Lower leg skin (tissue), 4 donors: ENCODE measurements at places on chromosomes 16 and 17.

- peak; percentile 79 for DNase-seq
These were observed 18.2 kb downstream of the IGF2BP1 start for GRCh38 chr17:49015179-49015923.

DNA sequence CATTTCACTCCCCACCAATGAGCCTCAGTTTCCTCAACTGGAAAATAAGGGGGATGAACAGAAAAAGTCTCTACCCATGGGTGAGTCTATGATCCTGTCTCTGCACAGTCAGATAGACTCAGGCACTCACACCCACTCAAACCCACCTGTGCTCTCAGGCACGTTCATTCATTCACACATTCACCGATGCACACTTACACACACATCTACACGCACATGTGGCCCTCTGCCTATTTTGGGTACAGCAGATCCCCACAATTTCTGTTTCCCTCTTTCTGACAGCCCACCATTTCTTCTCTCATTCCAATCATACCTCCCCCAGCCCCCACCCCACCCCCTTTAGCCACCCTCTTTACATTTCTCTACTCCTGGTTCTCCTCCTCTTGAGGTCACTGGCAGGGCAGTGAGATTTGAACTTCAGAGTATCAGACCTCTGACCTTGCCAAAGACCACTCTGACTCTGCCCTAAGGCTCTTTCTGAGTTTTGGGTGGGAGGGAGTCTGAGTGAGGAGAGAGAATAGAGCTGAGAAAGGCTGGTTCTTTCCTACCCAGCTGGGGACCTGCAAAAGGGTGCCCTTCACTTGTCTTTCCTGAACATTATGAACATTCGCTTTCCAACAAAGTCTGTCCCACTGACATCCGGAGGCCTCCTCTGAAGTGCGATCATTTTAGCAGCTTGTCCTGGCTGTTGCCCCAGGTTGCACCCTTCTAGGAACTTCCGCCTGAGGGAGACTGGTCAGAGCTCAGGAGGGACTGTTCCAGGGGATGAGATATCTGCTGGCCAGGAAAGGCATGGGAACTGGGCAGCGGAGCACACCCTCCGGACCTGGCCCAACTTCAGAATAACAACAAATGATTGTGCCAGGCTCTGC, 10.1 kb upstream of the COL1A1 start:
- no peak for DNase-seq

GRCh38 chr17:36777118-36777517, 160.2 kb upstream of the LHX1 start:
- no peak for DNase-seq

- DNase-seq, result no peak
These were observed 609 bp upstream of the FXR2 start for GRCh38 chr17:7615265-7615747.

DNA sequence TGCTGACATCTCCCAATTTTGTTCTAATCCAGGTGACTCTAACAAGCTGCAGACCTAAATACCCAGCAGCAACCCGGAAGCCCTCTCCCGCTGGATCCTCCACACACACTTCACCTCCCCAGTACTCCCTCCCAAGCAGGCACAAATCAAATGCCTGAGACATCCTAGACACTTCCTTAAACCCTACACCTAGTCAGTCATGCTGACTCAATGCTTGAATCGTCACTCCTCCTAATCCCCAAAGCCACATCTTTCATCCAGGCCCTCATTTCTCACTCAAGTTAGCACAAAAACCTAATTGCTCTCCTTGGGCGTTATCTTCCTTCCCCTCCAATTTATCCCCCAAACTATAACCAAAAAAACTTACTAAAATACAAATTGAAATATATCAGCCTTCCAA, 32.7 kb downstream of the CMC2 start:
- DNase-seq, result no peak

DNA sequence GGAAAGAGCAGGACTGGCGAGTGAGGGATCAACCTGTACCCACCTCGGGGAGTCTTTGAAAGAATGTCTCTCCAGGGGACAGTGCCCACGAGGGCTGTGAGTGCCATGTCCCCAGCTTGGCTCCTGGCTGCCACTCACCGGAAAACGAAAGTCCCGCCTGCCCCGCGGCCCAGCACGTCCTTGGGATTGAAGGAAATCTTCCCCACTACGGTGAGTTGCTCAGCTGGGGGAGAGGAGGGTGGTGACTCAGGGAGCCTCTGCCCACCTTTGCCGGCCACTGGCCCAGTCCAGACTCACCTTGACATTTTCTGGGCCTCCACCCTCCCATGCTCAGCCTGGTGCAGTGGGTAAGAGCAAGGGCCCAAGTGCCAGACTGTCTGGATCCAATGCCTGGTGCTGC, 17.1 kb downstream of the PLK1 start:
- DNase-seq, result no peak

GRCh38 chr16:74892574-74893461, 92.1 kb downstream of the WDR59 start:
- no peak for DNase-seq

DNA sequence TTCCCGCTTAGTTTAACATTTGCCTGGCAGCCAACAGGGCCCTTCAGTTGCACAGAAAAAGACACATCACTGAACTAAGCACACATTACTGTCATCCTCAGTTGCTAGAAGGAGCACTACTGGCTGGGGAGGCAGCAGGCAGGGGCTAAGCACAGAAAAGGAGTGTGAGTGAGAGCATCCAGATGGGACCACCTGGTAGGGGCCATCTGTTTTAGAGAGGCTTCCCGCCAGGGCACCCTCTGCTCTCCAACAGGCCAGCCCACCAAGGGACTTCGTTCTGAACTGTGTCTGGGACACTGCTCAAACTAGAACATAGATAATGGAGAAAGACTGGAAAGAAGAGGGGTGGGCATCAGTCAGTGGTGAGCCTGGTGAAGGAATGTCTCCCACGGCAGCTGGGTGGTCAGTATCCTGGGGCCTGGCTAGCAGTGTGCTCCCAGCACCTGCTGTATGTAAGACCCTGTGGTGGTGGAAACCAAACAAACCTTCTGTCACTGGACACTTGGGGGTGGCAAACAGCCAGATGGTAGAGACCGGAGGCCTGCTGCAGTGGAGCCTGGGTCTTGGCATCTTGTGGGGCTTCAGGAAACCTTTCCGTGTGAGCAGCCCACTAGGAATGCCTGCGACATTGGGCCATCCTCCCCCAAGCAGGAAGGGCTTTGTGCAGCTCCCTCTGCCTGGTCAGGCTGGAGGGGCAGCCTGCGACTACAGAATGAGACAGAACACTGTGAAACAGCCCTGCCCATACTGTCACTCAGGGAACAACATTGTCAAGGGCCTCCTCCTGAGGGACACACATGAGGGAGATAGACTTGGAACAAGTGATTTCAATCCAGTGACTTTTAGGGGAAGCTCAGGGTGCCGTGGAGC, 12.8 kb upstream of the RANGRF start:
- DNase-seq, result no peak

- no peak for DNase-seq
These were observed 52.3 kb downstream of the GSG1L start for GRCh38 chr16:28011223-28011622.

DNA sequence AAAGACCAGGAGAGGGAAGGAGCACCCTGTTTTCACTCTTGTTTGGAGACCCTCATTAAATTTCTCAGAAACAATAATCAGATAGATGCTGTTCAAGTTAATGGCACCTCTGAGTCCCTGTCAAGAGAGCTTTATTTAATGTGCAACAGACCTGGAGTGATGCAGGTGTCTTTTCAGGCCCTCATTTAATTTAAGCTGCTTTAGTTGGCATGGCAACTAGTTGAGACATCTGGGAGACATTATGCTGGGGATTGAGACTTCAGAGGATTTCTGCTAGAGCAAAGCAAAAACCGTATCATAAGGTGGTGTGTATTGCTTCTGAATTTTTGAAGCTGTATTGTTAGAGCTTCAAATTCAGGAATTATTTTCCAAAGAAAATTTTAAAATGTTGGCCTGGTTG, 108.5 kb downstream of the NLK start:
- no peak for DNase-seq

DNA sequence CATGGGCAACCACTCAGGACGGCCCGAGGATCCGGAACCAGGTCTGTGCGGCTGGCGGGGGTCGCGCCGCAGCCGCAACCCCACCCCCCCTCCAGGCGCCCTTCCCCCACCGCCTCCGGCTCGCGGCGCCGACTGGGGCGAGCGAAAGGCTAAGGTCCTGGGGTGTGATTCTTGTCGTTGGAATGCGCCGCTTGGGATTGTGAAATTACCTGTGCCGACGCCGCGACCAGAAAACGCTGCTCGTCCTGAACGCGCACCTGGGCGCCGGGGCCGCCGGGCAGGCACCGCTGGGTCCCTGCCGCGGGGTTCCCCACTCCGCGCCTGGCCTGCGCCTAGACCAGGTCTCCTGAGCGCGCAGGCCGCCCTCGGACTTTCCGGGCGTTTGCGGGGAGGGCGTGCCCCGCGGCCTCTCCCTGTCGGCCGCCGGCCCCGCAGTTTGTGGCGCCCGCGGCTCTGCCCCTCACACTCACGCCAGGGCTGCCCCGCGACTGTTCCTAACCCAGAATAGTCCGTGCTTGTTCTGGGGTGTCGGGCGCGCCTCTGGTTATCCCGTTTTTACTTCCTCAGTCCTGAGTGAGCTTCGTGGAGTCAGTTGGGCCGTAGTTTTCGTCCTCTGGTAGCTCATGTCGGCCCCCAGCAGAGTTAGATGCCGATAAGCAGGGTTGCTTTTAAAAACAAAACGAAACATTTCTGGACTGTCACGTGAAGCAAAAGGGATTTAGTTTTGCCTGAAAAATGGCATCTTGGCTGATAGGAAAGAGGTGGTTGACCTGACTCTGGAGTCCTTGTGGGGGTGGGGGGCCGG, 147.2 kb downstream of the SPECC1 start:
- peak; percentile 86 for DNase-seq

GRCh38 chr17:76437467-76438402, 15.2 kb downstream of the UBE2O start:
- DNase-seq, result no peak

- DNase-seq, result no peak
These were observed 931.4 kb upstream of the CDH8 start for GRCh38 chr16:62967611-62968010.

DNA sequence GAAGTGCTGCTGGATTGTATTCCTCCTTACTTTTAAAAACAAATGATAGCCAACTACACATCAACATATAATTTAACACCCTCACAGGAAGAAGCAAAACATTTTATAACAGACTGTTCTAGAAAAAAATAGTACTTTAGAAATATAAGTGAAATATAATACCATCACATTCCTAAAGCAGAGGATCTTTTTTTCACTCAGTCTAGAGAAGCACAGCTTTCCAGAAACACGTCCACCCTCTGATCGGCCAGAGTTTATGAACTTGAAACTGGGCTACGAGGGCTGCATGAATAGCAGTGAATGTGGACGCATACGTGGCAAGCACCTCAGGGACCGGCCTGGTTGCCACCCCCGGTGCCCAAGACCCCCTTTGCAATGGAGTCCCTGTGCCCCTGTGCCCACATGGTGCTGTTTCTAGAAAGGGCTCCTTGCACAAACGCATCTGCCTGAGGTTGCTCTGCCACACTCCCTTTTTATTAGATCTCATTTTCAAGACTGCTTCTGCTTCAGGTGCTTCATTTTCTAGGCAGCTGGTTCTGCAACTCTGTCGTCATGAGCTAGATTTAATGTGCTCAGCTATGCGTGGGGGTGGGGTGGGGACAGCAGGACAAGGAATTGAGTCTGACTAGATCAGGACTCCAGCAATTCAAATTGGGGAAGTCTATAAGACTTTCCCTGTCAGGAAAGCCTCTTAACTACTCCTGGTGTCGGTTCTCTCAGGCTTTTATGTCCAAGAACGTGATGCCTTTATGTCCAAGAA, 29.1 kb upstream of the ERN1 start:
- DNase-seq, result peak; percentile 84

DNA sequence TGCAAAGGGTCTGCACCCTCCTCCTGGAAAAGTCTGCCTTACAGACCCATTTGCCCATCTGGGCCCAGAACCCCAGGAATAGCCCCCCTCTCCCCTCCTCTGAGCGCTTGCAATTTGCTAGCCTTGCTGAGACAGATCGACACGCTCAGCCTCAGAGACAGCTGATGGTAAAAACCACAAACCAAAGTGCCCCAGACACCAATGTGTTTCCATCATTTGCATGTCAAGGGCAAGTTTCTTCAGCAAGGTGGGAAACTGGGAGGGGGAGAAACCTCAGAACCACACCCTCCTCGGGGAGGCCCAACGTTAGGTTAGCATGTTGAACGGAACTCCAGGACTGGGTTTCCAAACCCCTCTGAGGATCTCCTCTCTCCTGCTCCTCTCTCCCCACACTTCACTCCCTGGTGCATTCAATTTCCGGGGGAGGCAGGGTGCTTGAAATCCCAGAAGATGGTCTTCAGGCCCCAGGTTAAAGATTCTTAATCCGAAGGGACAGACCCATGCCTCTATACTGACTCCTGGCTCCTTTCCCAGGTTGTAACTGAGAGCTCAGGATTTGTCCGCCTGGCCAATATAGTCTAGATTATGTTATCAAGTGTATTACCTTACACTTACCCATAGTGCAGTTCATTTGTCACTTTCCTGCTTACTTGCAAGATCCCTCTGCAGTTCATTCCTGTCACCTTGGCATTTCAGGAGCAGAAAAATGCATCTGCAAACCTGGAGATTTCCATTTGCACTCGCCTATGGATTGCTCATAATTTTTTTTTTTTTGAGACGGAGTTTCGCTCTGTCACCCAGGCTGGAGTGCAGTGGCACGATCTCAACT, 1.3 kb upstream of the CUEDC1 start:
- no peak for DNase-seq

DNA sequence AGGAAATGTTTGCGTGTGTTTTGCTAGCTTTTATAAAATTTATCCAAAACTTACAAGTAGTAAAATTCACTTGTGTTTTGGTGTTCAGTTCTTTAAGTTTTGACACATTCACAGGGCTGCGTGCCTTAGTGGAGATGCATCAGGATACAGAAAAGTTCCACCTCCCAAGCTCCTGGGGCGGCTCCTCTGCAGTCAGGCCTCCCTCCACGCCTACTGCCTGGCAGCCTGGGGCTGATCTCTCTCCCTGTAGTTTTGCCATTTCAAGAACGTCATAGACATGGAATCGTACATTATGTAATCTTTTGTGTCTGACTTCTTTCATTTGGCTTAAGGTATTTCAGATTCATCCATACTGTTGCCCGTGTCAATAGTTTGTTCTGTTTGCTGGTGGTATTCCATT, 27.2 kb upstream of the IRF8 start:
- DNase-seq, result peak; percentile 76

- DNase-seq, result no peak
These were observed 149.5 kb upstream of the HS3ST4 start for GRCh38 chr16:25542306-25542705.

DNA sequence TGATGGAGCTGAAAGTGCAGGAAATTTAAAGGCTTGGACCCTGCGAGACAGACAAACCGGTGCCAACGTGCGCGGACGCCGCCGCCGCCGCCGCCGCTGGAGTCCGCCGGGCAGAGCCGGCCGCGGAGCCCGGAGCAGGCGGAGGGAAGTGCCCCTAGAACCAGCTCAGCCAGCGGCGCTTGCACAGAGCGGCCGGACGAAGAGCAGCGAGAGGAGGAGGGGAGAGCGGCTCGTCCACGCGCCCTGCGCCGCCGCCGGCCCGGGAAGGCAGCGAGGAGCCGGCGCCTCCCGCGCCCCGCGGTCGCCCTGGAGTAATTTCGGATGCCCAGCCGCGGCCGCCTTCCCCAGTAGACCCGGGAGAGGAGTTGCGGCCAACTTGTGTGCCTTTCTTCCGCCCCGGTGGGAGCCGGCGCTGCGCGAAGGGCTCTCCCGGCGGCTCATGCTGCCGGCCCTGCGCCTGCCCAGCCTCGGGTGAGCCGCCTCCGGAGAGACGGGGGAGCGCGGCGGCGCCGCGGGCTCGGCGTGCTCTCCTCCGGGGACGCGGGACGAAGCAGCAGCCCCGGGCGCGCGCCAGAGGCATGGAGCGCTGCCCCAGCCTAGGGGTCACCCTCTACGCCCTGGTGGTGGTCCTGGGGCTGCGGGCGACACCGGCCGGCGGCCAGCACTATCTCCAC, at the start of gene NOG:
Gene NOG (plus strand): TSS at position 54 of the 674 bp plus-strand sequence. CDS start 525 bp downstream, at position 579.
- no peak for DNase-seq

- DNase-seq, result no peak
These were observed 794 bp downstream of the SMG6 start for GRCh38 chr17:2302778-2303203.
